ENCODE measurements at places on chromosomes 1 and 21. TPM values are rescaled to one million over a fixed set of nuclear protein-coding genes. Genes with fewer than 3 reads are reported as not detected.

SAMD11 gene
- total RNA-seq: 16.2 TPM

ADCY10 gene
- total RNA-seq: 0.38 TPM

TNFRSF8 gene
- total RNA-seq: 0.05 TPM

CLCNKB gene
- total RNA-seq: not detected

GJA4 gene
- total RNA-seq: not detected

HMGN2 gene
- total RNA-seq: 354 TPM

SOX13 gene
- 20.9 TPM for total RNA-seq

PIK3CD gene
- 8.7 TPM for total RNA-seq

FBLIM1 gene
- total RNA-seq: 19.6 TPM

PEAR1 gene
- 5.9 TPM for total RNA-seq

KLHDC7A gene
- 1.5 TPM for total RNA-seq

B3GALT2 gene
- total RNA-seq: not detected

AVPR1B gene
- total RNA-seq: not detected

ACTA1 gene
- 0.21 TPM for total RNA-seq

S100A12 gene
- total RNA-seq: not detected

LRRC39 gene
- total RNA-seq: 0.06 TPM

KIF14 gene
- 9.0 TPM for total RNA-seq

CRYBG2 gene
- total RNA-seq: 1.5 TPM

ABL2 gene
- total RNA-seq: 17.5 TPM

AIM2 gene
- total RNA-seq: not detected

PTCH2 gene
- 0.27 TPM for total RNA-seq

TMIGD3 gene
- not detected for total RNA-seq

DPT gene
- not detected for total RNA-seq

OR10J1 gene
- total RNA-seq: not detected

TCHHL1 gene
- total RNA-seq: not detected

SPRR3 gene
- total RNA-seq: not detected

IGSF21 gene
- not detected for total RNA-seq

VSIG8 gene
- total RNA-seq: 0.08 TPM

SYPL2 gene
- 0.12 TPM for total RNA-seq

PROK1 gene
- not detected for total RNA-seq

OR2AK2 gene
- total RNA-seq: not detected

EXO1 gene
- total RNA-seq: 22.7 TPM

MLLT11 gene
- total RNA-seq: 14.8 TPM

FLG2 gene
- total RNA-seq: not detected

DCDC2B gene
- not detected for total RNA-seq

SIKE1 gene
- total RNA-seq: 15.6 TPM

ARPC5 gene
- 172 TPM for total RNA-seq

FOXD3 gene
- total RNA-seq: 0.59 TPM

KIF21B gene
- total RNA-seq: 1.8 TPM

RAB3B gene
- total RNA-seq: 6.3 TPM

PFKFB2 gene
- total RNA-seq: 5.6 TPM

MATN1 gene
- total RNA-seq: 0.10 TPM

RNU1-4 gene
- 6.1 TPM for total RNA-seq

FCRLA gene
- total RNA-seq: not detected

UBE2J2 gene
- total RNA-seq: 47.1 TPM

PLPPR5 gene
- not detected for total RNA-seq
